ENCODE measurements at places on chromosomes 7 and 10. TPM values are rescaled to one million over a fixed set of nuclear protein-coding genes. Genes with fewer than 3 reads are reported as not detected.

Gene BET1
- total RNA-seq: 16.9 TPM

DNA sequence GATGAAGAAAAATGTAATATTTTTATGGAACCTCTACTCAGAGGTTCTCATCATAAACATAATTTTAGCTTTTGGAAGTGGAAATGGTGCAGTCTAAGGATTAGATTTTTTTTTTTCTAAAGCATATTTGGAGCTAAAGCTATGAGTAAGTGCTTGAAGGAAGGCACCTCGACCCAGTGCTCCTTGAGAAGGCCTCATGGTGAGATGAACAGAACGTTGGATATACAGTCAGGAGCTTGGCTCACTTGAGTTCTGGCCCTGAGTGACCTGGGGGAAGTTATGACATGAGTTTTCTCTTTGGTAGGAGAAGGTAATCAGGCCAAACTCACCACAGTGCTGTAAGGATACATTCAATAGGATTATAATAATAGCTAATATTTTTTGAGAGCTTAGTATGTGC, 163.3 kb downstream of the JCAD start:
- H3K4me1 ChIP-seq: no peaks in the 10 kb centered on the region
- no peaks in the 10 kb centered on the region for H3K36me3 ChIP-seq
- no peak overlapping the region for H3K27ac ChIP-seq
- no peak for DNase-seq

DNA sequence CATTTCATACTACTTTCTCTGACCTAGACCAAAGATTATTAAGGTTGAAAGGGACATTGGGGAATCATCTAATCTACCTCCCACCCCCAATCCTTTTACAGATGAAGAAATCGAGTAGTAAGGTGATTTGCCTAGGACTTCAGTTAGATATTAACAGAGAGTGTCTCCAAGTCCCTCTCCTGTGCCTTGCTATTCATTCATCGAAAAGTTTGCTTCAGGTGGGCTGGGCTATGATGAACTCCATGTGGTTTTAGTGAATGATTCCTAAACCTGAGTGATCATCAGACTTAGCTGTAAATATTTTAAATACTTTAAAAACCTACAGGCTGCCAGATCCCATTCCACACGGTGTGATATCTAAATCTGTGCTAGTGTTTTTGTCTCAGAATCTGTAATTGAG, 259.4 kb upstream of the SORCS1 start:
- no peak for DNase-seq
- no peaks in the 10 kb centered on the region for H3K4me1 ChIP-seq
- H3K36me3 ChIP-seq: no peaks in the 10 kb centered on the region

- no peak for DNase-seq
- H3K27me3 ChIP-seq: peaks cover 11% of the 10 kb centered on the region
- no peaks in the 10 kb centered on the region for H3K4me1 ChIP-seq
- H3K36me3 ChIP-seq: no peaks in the 10 kb centered on the region
Observed at GRCh38 chr10:21159669-21160068, 262.6 kb upstream of the NEBL start.

- H3K27me3 ChIP-seq: no peaks in the 10 kb centered on the region
- no peak for DNase-seq
- no peaks in the 10 kb centered on the region for H3K4me1 ChIP-seq
Observed at GRCh38 chr7:108488768-108489538, 32.7 kb upstream of the NRCAM start.

DNA sequence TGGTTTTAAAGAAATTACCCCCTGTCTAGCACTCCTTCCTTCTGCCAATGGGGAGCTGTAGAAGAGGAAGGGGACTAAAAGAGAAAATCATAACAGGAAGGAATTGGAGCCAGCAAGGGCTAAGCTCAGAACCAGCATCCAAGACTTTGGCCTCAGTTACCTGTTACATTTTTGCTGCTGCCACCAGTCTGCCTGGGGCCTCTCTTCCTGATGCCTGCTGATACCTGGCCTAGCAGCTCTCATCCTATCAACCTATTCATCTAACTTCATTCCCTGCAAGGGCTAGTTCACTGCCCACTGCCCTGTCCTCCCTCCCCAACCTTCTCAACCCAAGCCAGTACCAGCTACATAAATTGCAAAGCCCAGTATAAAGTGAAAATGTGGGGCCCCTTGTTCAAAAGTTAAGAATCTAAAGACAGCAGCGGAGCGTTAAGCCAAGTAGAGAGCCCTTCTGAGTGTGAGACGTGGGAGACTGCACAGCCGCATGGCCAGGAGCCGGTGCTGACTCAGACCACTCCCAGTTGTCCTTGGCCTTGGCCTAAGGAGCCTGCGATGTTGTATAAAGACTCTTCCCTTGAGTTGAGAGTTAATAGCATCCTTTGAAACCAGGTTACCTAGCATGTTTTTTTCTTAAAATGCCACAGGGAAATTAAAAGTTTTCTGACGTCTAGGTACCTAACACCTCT, 13.2 kb upstream of the AOC1 start:
- no peak overlapping the region for H3K27ac ChIP-seq
- no peak overlapping the region for H3K4me3 ChIP-seq
- no peaks in the 10 kb centered on the region for H3K36me3 ChIP-seq
- peaks cover 8% of the 10 kb centered on the region for H3K27me3 ChIP-seq
- no peaks in the 10 kb centered on the region for H3K4me1 ChIP-seq
- no peak for DNase-seq

GRCh38 chr7:99674995-99675742, 4.6 kb downstream of the CYP3A5 start:
- peak overlapping the region; percentile 40 for H3K27ac ChIP-seq
- peaks cover 20% of the 10 kb centered on the region for H3K4me1 ChIP-seq
- DNase-seq: no peak
- H3K27me3 ChIP-seq: no peaks in the 10 kb centered on the region

- peak overlapping the region; percentile 34 for H3K27ac ChIP-seq
- H3K4me1 ChIP-seq: peaks cover 27% of the 10 kb centered on the region
- H3K36me3 ChIP-seq: no peaks in the 10 kb centered on the region
- no peaks in the 10 kb centered on the region for H3K27me3 ChIP-seq
- peak overlapping the region; percentile 9 for H3K4me3 ChIP-seq
Observed at GRCh38 chr10:14616955-14617730, 157.6 kb downstream of the FAM107B start.

- H3K36me3 ChIP-seq: no peaks in the 10 kb centered on the region
- H3K4me1 ChIP-seq: no peaks in the 10 kb centered on the region
- H3K4me3 ChIP-seq: no peak overlapping the region
- no peak for DNase-seq
Observed at GRCh38 chr10:86205306-86206239, 161.0 kb downstream of the GRID1 start.

DNA sequence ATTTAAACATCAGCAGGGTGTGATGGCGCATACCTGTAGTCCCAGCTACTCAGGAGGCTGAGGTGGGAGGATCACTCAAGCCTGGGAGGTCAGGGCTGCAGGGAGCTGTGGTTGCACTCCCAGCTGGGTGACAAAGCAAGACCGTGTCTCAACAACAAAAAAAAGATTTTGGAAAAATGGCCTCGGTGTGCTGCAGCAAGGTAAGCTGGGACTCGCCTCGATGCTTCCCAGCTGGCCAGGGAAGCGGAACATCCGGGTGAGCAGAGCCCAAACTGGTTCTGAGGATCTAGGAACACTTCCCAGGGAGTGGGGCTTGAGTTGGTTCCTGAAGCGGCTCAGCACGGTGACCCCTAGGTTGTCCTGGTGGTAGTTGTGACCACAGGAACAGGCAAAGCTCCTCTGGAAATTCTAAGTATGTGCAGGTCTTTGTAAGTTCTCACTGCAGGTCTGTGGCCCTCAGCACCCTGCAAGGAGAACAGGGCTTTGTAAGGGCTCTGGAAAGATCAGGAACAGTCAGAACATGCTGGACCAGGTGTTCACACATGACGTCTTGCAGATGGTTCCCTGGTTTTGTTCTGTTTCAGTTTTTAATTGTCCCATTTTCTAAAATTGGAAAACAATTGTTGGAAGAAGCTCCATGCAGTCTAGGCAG, 38.6 kb upstream of the ZMIZ2 start:
- peaks cover 7% of the 10 kb centered on the region for H3K36me3 ChIP-seq
- H3K27me3 ChIP-seq: no peaks in the 10 kb centered on the region
- H3K27ac ChIP-seq: no peak overlapping the region

DNA sequence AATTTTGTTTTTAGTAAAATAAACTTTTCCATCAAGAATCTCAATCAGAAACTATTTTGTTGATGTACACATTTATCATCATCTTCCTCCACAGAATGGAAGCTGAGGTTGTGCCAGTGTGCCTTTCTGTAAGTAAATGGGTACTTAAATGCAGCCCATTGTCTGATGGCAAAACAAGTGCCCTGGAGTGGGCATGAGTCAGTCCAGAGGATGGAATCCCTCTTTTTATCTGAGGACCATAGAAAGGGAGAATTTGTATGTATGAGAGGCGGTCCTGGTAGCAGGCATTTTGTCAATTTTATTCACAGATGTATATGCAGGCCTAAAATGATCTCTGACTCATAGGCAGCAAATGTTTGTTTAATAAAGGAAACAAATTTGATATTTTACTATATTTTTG, 102.1 kb upstream of the MAGI2 start:
- no peaks in the 10 kb centered on the region for H3K36me3 ChIP-seq
- H3K4me3 ChIP-seq: no peak overlapping the region
- no peak for DNase-seq

DNA sequence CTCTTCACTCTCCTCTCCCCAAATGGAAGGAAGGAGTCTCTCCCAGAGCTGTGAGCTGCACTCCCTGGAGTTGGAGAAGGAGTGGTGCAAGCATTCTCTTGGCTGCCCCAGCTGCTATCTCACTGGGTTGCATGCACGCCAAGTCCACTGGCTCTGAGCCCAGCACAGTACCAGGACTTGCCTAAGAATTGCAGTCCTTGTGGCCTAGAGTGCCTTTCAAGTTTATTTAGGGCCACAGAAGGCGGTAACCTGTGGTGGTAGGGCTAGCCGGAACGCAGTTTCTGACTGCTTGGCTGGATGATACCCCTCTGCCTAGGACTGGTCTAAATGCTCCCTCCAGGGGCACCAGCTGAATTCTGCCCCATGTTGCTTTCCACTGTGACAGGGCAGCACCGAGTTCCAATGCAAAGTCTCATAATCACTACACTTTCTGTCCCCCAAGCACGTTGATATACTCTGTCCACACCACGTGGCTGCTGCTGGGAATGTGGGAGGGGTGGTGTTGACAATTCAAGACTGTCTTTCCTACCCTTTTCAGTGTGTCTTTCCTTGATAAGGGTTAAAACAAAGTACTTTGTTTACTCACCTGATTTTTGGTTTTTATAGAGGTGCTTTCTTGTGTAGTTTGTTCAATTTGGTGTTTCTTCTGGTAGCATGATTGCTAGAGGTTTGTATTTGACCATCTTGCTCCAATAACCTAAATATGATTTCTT, 57.0 kb downstream of the PHTF2 start:
- peaks cover 32% of the 10 kb centered on the region for H3K4me1 ChIP-seq
- peaks cover 34% of the 10 kb centered on the region for H3K36me3 ChIP-seq
- no peak overlapping the region for H3K27ac ChIP-seq

Gene EN2
- total RNA-seq: not detected

DNA sequence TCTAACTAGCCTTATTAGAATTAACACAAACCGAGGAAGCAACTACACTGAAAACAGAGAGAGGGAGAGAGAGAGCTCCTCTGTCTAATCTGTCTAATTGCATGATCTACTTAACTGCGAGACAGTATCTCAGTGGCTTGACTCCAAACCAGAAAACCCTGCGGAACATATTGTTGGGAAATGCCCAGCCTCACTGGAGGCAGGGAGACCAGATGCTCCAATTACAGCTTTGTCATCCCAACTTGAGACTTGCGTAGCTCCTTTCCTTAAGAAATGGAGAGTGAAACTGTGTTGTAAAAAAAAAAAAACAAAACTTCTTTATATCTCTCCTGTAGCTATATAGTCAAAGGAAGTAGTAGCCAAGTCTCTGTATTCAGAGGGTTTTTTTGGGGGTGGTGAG, 52.0 kb upstream of the ZNRF2 start:
- H3K4me3 ChIP-seq: no peak overlapping the region
- H3K27me3 ChIP-seq: peaks cover 3% of the 10 kb centered on the region
- no peaks in the 10 kb centered on the region for H3K4me1 ChIP-seq
- no peak for DNase-seq
- H3K36me3 ChIP-seq: no peaks in the 10 kb centered on the region

Gene TMEM270
- not detected for total RNA-seq

- DNase-seq: no peak
- H3K4me3 ChIP-seq: no peak overlapping the region
Observed at GRCh38 chr10:30985512-30985911, 46.2 kb downstream of the ZNF438 start.

Data from activated naive CD8-positive, alpha-beta T cell treated with anti-CD3 and anti-CD28 coated beads for 36 hours (primary cell).